ENCODE measurements at places on chromosomes 2 and 18. TPM values are rescaled to one million over a fixed set of nuclear protein-coding genes. Genes with fewer than 3 reads are reported as not detected.

DNA sequence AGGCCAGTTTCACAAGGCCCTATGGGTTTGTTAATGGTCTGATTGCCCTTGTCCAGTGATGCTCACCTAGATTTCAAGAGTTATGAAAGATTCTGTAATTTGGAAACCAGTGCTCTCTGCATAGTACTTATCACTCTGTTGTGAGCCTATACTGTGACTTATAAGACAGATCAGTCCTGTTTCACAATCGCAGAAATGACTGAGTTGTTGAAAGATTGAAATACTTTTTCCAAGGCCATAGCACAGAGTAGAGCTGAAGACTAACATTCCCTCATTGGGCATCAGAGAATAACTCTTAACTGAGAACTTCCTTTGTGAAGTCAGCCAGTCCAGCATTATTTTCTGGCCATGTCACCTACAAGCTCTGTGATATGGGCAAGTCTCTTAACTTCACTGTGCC lies 44.0 kb downstream of the CCDC85A start:
- H3K4me1 ChIP-seq = no peaks in the 10 kb centered on the region
- no peak for DNase-seq
- no peaks in the 10 kb centered on the region for H3K36me3 ChIP-seq
- H3K4me3 ChIP-seq = no peak overlapping the region

DNA sequence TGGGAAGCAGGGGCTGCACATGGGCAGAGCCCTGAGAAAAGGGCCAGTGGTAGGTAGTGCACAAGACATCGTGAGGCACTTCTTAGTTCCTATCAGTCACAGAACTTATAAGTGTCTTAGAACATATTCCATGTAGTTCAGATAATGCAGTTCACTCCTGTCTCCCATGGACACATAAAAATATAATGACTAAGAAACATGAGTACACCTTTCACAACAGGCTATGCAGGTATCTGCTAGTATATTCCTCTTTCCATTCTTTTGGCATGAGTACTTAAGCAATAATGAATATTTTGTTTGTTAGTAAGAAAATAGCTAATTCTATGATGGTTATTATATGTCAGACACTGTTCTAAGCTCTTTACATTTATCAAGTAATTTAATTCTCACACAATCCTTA lies 808.4 kb downstream of the BCL11A start:
- DNase-seq = no peak
- no peaks in the 10 kb centered on the region for H3K36me3 ChIP-seq
- no peaks in the 10 kb centered on the region for H3K4me1 ChIP-seq
- H3K27me3 ChIP-seq = no peaks in the 10 kb centered on the region
- no peak overlapping the region for H3K4me3 ChIP-seq

GRCh38 chr18:23380817-23381216 lies 72.3 kb upstream of the RIOK3 start:
- no peak for DNase-seq
- no peak overlapping the region for H3K4me3 ChIP-seq
- H3K27ac ChIP-seq = no peak overlapping the region
- H3K4me1 ChIP-seq = no peaks in the 10 kb centered on the region
- no peaks in the 10 kb centered on the region for H3K36me3 ChIP-seq
- H3K27me3 ChIP-seq = no peaks in the 10 kb centered on the region

DNA sequence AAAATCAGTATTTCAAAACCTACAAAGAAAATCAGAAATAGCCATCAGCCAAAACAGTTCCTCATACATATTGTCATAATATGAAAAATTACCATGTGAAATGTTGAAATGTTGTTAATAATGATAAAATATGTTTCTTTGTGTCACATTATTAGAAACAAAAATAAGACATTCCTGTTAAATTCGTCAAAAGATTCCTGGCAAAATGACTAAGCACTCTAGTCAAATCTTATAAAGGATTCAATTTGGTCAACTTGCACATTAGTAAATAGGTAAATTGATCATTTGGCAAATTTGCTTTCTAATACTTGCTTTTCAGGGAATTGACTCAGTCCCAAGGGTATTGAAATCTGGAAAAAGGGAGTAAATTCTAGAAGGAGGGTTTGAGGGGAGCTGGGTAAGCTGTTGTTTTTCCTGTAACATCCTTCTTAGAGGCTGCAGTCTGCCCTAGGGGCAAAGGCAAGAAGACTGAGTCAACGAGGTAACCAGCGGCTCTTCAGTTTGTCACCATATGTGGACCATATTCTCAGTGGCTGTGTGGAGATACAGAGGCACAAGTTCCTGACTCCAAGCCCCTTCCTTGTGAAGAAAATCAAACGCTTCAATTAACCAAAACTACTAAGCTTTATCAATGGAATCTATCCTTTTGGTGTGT lies 482.3 kb downstream of the TNS1 start:
- H3K4me1 ChIP-seq = no peaks in the 10 kb centered on the region
- DNase-seq = no peak
- no peaks in the 10 kb centered on the region for H3K27me3 ChIP-seq
- H3K36me3 ChIP-seq = no peaks in the 10 kb centered on the region
- H3K27ac ChIP-seq = no peak overlapping the region

DNA sequence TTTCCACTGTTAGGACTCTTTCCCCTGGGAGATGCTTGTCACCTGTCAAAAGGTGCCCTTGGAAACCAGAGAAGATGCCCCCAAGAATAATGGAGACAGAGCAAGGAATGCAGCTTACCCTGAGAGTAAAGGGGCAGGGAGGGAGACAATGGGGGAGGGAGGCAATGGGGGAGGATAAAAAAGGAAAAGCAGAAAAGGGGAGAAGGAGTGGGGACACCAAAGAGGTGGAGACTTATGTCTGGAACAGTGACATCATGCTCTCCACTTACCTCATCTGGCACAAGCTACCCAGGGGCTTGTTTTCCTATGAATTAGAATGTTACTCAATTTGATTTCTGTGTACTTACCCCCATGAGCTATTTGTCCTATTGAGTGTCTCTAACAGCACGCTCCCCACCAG lies 67.9 kb downstream of the MRO start:
- no peak overlapping the region for H3K27ac ChIP-seq
- no peak overlapping the region for H3K4me3 ChIP-seq
- H3K36me3 ChIP-seq = no peaks in the 10 kb centered on the region
- peaks cover 3% of the 10 kb centered on the region for H3K27me3 ChIP-seq
- H3K4me1 ChIP-seq = no peaks in the 10 kb centered on the region

GRCh38 chr2:3022841-3023372 lies 354.7 kb downstream of the EIPR1 start:
- no peak for DNase-seq
- H3K4me3 ChIP-seq = no peak overlapping the region
- H3K27ac ChIP-seq = no peak overlapping the region
- no peaks in the 10 kb centered on the region for H3K27me3 ChIP-seq
- no peaks in the 10 kb centered on the region for H3K4me1 ChIP-seq
- no peaks in the 10 kb centered on the region for H3K36me3 ChIP-seq

TNS1 gene
- 164 TPM for total RNA-seq

TIMM21 gene
- 45.5 TPM for total RNA-seq

RAB17 gene
- total RNA-seq = 32.5 TPM

GCG gene
- total RNA-seq = 81.3 TPM

INPP4A gene
- total RNA-seq = 17.9 TPM

- no peaks in the 10 kb centered on the region for H3K4me1 ChIP-seq
- no peaks in the 10 kb centered on the region for H3K36me3 ChIP-seq
- no peaks in the 10 kb centered on the region for H3K27me3 ChIP-seq
- peak overlapping the region; percentile 2 for H3K4me3 ChIP-seq
These were observed 16.2 kb upstream of the ZCCHC2 start for GRCh38 chr18:62506495-62507143.

DNA sequence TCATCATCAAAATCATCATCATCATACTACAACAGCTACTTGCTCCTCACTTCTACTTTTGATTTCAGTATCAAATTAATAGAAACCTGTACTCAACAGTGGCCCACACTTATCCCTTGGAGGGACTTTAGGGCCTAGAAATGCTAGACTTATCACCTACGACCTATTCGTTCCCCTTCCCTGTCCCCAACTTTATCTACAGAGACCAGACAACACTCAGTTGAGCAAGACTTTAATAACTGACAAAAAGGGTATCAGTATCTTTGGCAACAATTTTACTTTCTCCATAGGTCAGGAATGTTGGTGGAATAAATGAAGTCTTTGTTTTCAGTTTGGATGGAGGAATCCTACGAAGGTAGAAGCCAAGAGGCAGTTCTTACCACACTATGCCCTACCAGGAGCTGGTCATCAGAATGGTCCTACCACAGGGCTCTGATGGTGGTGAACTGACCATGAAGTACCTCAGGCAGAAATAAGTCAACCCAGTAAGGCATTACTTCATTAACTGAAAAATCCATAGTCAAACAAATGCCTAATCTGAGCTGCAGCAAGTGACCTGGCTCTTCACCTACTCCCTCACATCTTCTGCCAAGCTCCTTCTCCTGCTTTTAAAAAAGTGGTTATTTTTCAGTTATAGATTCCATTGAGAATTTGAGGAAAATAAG lies 26.6 kb downstream of the MBD2 start:
- no peaks in the 10 kb centered on the region for H3K4me1 ChIP-seq
- DNase-seq = no peak
- H3K4me3 ChIP-seq = no peak overlapping the region
- H3K27me3 ChIP-seq = no peaks in the 10 kb centered on the region

GRCh38 chr18:63445037-63445436 lies 22.8 kb upstream of the VPS4B start:
- H3K4me3 ChIP-seq = no peak overlapping the region
- peak; percentile 27 for DNase-seq
- no peaks in the 10 kb centered on the region for H3K36me3 ChIP-seq
- H3K4me1 ChIP-seq = no peaks in the 10 kb centered on the region
- H3K27ac ChIP-seq = no peak overlapping the region

IL36B gene
- not detected for total RNA-seq

- DNase-seq = no peak
- H3K36me3 ChIP-seq = no peaks in the 10 kb centered on the region
- no peaks in the 10 kb centered on the region for H3K4me1 ChIP-seq
These were observed 25.1 kb downstream of the INPP5D start for GRCh38 chr2:233085037-233085838.

GRCh38 chr2:73827660-73828388 lies 937 bp upstream of the STAMBP start:
- H3K4me3 ChIP-seq = no peak overlapping the region
- DNase-seq = no peak
- peaks cover 6% of the 10 kb centered on the region for H3K4me1 ChIP-seq
- H3K27ac ChIP-seq = peak overlapping the region; percentile 88
- no peaks in the 10 kb centered on the region for H3K27me3 ChIP-seq
- H3K36me3 ChIP-seq = no peaks in the 10 kb centered on the region

All from colonic mucosa (tissue), 4 donors.